Caudate nucleus (tissue), 63 donors: ENCODE measurements at places on chromosomes 6 and 20.

- DNase-seq = no peak
Observed at GRCh38 chr20:37417617-37418467, 71.9 kb downstream of the SRC start.

GRCh38 chr6:109265530-109265929, 116.7 kb downstream of the CD164 start:
- DNase-seq = no peak

GRCh38 chr6:118748311-118749062, 97.1 kb upstream of the CEP85L start:
- DNase-seq = peak; percentile 13

- no peak for DNase-seq
Observed at GRCh38 chr6:150403458-150404246, 34.8 kb downstream of the IYD start.

- DNase-seq = no peak
Observed at GRCh38 chr6:25330796-25331685, 51.9 kb downstream of the CARMIL1 start.

DNA sequence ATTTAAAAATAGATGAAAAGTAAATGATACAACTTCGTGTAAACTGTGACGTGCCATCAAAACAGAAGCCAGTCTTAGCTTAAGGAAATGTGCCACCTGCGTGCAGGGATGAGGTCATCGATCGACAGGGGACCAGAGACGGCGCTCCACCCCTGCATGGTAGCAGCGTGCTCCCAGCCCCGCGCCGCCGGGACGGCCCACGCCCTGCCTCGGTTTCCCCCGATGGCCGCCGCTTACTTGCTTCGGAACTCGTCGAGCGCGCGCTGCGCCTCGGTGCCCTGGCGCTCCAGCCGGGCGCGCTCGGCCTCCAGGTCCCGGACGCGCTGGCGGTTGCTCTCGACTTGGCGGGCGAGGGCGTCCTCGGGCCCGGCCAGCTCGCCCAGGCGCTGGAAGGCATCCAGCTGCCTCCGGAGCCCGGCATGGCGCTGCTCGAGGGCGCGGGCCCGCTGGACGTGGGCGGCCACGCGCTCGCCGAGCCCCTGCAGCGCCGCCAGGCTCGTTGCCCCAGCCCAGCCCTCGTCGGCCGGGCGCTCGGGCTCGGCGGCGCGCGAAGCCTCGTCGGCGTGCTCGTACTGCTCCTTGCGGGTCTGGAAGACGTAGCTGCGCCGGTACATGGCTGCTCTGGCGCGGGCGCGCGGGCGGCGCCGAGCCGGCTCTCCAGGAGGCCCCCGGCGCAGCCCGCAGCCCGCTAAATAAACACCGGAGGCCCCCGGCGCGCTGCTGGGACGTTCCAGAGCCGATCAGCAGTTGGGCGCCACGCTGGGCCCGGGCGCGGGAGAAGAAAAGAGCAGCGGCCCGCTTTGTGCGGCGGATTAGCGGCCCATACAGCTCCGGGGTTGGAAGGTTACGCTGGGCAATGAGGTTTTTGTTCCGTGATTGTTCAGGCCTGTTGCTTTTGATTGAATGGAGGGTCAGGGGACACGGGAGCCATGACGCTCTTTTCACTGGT, at the start of gene BFSP1:
BFSP1 (minus strand) TSS at position 664 of the 949 bp plus-strand sequence; CDS start at position 614, 50 bp downstream.
- peak; percentile 53 for DNase-seq

- no peak for DNase-seq
Observed at GRCh38 chr6:129317931-129318820, 391.8 kb downstream of the ARHGAP18 start.

DNA sequence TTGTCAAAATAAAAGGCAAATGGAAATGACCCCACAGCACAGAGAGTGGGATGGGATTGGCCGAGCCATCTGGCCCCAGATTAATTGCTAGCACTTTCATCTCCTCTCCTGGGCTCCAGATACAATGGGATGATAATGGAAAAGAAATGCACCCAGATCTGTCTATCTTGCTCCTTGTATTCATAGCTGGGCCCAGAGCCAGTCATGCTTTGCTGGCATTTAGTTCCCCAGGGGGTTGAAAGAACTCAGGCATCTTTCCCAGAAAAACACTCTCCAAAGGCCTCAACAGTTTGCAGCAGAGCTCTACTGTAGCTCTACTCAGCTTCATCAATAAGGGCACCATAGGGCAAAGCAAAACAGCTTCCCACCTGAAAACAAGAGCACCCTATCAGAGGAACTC, 116.0 kb upstream of the FOXA2 start:
- no peak for DNase-seq

DNA sequence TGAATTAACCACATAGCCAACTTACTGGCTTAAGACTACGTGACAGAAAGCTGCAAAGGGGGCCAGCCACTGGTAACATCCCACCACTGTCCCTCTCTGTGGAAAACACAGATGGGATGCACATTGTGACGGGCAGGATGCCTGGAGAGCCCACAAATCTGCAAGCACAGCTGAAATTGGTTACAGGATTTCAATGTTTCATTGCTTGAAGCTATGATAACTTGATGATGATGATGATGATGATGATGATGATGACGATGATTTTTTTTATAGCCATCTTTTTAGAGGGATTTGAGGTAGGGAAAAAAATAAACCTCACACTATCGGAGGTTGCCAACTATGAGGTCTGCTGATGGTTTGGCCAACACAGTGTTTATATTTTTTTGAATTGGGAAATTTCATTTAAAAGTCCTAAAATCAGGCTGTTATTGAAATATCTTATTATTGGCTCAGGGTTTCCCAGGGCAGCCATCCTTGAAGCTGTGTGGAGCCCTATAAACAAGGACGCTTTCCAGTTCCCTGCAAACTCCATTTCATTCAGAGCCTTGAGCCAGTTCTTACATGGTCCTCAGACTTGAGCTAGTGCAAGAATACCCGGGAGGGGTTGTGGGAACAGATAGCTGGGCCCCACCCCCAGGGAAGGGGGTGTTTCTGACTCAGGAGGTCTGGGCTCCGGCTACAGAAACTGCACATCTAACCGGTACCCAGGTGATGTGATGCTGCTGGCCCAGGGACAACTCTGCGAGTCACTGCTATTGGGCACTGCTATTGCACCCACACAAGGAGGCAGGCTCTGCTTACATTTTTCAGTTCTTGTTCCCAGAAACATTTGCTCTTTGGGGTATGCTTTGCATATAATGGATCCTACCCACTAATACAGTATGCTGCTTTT, 27.1 kb downstream of the BCAS1 start:
- no peak for DNase-seq

- DNase-seq = no peak
Observed at GRCh38 chr20:22590662-22591061, 6.3 kb upstream of the FOXA2 start.

DNA sequence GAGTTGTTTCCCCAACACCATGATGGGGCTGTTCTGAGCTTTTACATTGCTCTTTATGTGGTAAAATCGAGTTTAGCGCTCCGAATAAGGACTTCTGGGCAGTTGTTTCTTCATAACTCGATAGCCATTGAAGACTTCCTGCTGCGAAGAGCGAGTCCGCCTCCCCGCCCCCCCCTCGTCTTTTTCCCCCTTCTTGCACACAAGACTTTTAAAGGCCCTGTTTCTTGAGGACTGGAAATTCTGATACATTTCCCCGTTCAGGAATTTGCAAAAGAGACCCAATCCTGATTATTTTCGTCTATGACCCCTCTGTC, 1.5 kb upstream of the CITED2 start:
- DNase-seq = no peak

DNA sequence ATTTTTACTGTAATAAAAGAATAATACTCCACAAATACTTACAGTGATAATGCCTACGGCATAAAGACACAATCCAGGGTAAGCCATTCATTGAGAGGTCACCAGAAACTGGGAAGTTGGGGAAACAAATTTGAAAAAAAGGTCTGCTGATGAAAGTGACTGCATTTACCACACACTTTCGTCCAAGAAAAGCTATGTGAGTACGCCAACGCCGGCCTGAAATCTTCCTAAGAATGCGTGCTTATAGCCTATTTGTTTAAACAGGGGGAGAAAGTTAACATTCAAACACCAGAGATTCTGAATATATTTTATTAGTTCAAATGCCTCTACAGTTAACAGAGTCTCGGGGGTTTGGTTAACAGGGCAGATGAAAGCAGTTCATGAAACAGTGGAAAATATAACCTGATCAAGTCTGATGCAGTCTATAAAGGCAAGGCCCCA, 657 bp upstream of the LTV1 start:
- no peak for DNase-seq

DNA sequence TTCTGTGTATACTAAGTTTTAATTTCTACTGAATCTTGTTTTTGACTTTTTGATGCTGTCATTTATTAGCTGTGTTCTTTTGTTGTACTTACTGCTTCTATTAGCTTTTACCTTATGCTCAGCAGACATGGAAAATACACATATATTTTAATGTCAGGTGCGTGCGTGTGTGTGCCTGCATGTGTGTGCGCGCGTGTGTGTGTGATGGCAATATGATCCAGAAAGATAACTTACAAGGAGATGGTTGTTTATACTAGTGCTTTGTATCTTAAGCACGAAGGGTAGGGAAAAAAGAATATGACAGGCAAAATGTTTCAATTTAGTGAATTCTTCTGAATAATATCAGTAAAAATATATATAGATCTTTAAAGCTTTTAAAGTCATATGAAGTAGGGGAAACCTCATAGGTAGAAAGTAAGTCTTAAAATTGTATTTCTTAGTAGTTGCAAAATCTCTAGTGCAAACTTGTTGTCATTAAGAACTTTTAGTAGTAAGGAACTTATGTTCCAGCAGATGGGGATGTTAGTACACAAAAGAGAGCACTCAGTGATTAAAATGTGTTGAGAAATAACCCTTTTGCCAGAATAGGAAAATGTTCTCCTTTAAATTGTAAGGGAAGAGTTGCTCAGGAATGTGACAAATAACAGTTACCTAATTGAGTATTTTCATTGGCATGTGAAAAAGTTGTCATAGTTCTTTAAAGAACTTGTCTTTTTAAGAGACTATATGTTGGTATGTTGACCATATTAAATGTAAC, 13.2 kb downstream of the QKI start:
- no peak for DNase-seq

GRCh38 chr20:11145616-11146015, 471.8 kb upstream of the JAG1 start:
- DNase-seq = no peak

GRCh38 chr20:8721098-8721497, 347.8 kb upstream of the PLCB4 start:
- no peak for DNase-seq

DNA sequence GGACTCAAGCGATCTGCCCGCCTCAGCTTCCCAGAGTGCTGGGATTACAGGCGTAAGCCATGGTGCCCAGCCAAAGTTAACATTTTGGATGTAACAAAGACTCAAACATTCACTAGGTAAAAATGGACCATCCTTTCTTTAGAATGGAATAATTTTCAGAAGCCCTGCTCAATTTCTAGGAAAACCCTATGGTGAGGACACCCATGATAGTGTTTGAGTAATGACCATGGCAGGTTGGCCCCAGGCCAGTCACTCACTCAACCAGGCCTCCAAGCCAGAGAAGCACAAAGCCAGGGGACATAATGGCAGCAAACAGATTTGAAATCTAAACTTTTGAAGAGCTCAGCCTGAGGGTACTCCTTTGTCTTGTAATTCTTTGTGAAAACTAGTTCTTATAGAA, 59.9 kb upstream of the GPR6 start:
- DNase-seq = no peak

GRCh38 chr6:36196113-36196879, at the start of gene BRPF3:
TSS of gene BRPF3 (plus strand) at chr6:36196744. CDS start at chr6:36200323, 3,579 bp downstream.
- peak; percentile 62 for DNase-seq

GRCh38 chr6:37665304-37665703, 32.4 kb downstream of the MDGA1 start:
- DNase-seq = no peak

GRCh38 chr6:88380618-88381288, 214.6 kb upstream of the CNR1 start:
- peak; percentile 61 for DNase-seq

GRCh38 chr6:70282919-70283461, 19.9 kb downstream of the COL9A1 start:
- DNase-seq = no peak

DNA sequence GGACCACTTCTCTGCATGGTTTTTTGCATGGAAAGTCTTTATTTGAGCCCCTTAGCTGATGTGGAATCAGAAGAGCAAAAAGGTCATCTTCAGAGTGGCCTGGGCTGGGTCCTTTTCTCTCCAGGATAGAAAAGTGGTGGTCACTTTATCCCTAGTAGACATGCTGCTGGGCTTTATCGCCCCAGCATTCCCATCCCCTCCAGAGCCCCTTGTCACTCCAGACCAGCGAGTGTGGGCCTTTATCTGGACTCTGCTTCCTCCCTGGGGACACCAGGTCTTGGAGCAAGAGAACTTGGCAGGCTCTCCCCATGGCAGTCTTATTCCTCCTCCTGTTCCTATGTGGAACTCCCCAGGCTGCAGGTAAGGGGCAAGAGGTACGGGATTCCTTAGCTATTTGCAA, at the start of gene LY6G6F:
LY6G6F (plus strand) TSS at position 268 of the 400 bp plus-strand sequence; CDS start at position 309, 41 bp downstream.
- DNase-seq = no peak

DNA sequence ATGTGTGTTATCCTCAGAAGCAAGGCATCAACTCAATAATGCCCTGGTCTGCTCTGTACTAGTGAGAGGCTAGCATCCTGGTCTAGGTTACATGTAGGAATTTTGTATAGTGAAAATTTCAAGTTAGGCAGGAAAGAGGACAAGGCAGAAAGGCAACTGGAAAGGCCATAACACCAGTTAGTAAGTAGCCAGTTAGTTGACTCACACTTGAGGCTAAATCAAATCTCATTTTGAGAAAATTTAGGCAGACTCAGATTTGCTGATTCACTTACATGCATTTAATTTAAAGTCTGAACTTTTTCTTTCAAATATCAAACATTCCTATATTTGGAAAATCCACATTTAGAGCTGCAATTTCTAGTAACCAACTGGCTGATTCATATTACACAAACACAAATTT, 184.5 kb upstream of the TCF21 start:
- no peak for DNase-seq

GRCh38 chr6:111997853-111998208, 56.1 kb upstream of the CCN6 start:
- DNase-seq = no peak

DNA sequence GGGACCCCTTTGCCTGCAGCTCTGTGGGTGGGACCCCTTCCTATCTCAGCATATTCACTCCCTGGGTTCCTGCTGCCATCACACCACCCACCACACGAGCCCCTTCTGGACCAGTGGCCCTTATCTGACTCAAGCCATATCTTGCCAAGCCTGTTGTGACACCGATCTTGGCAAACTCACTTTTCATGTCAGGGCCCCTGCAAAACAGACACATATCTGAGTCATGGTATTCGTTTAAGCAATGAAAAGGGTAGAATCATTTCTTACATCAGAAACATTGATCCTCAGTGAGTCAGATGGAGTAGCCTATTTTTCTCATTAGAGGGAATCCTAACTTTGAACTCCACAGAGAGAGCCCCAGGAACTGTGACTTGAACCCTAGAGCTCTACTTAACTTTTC, 10.6 kb downstream of the RAET1E start:
- no peak for DNase-seq
